ENCODE measurements at places on chromosomes 12 and 14.
A peak's percentile ranks its signal among the peaks of the same experiment; 100 is the strongest.

DNA sequence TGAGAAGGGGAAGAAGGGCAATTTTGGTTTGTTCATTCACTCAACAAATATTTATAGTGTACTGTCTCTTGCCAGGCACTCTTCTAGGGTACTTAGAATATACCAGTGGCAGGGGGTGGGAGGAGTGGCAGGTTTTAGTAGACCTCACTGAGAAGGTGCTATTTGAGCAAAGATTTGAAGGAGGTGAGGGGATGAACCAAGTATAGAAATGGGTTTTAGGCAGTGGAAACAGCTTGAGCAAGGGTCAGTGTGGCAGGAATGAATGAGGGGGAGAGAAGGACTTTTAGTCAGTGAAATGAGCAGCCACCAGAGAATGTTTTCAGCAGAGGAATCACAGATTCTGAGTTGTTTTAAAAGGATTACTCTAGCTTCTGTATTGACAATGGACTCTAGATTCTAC lies 2.3 kb downstream of the PRIM1 start:
- no peak for DNase-seq

GRCh38 chr14:65639216-65639615 lies 226.7 kb downstream of the FUT8 start:
- DNase-seq: no peak

DNA sequence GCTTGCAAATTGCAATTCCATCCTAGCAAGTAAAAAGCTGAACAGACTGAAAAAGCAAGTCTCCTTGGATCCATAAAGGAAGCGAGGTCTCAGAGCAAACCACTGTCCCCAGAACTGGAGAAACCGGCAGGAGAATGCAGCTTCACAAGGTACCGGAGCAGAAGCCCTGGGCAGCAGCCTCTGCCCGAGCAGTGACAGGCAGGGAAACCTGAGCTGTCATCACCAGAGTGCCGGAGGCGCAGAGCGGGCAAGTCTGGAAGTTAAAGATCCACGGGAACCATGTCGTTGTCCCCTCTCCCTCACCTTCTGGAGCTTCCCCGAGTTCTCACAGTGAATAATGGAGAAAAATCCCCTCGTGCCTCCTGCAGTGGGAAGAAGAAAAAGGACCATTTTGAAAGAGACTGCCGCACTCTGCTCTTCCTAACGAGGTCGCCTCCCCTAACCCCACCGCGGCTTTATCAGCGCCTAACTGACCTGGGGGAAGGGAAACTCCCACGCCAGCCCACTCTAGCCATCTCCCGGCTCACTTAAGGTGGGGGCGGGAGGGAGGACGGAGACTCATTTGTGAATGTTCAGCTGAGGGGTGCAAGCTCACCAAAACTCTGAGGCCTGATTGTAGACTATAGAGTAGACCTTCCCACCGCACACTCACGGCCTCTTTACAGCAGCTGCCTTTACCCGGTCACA lies 27.8 kb downstream of the FBXL14 start:
- no peak for DNase-seq

- DNase-seq: no peak
These were observed 24.9 kb upstream of the C12orf76 start for GRCh38 chr12:110073049-110073831.

DNA sequence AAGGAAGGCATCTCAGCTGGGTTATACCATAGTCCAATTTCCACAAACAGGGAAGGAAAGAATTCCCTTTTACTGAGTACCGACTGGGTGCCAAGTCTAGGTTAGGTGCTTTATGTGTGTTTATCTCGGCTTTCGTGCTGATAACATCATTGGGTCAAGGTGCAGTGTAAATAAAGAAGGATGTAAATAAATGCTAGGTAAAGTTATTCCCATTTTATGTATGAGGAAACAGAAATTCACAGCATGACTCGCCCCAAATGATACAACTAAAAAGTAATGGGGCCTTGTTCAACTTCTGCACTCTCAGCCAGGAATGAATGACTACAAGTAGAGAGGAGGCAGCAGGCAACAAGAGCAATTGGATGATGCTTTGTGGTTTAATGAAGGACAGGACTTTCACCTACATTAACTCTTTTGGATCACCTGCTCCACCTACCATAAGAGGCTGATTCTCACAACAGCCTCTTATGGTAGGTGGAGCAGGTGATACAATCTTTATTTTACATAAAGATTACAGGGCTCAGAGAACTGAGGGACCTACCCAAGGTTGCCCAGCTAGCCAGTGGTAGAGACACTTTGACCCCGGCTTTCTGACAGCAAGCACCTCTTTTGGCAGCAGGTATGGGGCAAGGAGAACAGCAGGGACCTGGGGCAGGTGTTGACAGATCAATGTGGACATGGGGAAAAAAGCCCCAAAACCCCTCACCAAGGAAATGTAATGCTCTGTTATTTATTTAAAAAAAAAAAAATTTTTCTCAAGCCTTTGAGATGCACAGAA lies 213.4 kb upstream of the NUDT4 start:
- no peak for DNase-seq

DNA sequence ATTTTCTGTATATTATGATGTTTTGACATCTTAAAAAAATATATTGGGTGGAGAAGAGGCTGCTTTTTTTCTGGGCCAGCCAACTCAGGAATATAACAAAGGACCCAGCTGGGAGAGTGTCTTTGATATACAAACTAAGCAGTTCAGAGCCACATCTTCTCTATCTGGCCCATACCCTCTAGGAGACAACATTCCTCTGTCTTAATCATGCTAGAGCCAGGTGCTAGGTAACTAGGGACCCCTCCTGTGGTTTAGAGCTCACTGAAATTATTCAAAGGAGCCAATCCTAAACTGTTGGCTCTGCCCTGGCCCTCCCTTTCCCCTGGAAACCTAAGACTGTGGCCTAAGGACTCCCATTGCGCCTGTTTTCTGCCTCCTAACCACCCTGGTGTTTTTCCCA lies 193.1 kb upstream of the DIO2 start:
- DNase-seq: peak; percentile 18

DNA sequence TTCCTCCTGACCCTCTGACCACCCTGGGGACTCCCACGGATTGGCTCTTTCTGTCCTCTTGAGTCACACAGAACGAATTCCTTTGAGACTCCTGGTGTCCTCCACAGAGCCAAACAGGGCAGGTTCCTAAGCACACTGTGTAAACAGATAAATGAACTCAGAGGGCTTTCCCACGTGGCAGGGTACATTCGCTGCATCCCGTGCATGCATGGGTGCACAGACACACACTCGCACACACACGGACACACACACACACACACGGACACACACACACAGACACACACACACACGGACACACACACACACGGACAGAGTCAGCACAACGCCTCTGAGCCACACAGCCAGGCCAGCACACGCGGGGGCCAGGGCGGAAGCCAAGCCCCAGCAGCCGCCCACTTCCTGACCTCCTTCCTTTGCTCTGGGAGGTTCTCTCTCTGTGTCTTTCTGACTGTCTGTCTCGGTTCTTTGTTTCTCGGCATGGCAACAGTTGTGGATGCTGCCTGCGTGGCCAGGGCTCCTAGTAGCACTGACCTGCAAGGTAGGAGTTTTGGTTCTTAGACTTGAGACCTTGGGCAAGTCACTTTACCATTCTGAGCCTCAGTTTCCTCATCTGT lies 706 bp downstream of the CRACR2A start:
- DNase-seq: no peak

- DNase-seq: no peak
These were observed 274.2 kb downstream of the SSPN start for GRCh38 chr12:26469421-26470180.

GRCh38 chr12:45850302-45850701 lies 120.8 kb downstream of the ARID2 start:
- no peak for DNase-seq

GRCh38 chr12:88546226-88546625 lies 34.0 kb downstream of the KITLG start:
- DNase-seq: no peak

DNA sequence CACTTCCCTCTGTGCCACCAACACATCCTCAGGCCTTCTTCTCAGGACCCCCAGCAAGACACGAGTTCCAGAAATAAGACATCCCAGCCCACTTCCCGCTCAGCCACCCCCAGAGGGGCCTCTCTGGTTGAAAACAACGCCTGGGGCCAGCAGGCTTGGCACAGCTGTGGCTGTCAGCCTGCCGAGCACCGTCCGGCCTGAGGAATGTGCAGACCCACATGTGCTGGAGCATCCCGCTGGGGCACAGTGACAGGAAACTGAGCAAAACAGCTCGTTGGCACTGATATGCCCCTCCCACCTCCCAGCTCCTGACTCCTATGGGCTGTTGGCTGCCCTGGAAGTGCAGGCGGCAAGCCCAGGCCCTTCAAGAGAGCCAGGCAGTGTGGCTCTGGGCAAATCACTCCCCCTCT lies 1.4 kb downstream of the SYNE3 start:
- no peak for DNase-seq

DNA sequence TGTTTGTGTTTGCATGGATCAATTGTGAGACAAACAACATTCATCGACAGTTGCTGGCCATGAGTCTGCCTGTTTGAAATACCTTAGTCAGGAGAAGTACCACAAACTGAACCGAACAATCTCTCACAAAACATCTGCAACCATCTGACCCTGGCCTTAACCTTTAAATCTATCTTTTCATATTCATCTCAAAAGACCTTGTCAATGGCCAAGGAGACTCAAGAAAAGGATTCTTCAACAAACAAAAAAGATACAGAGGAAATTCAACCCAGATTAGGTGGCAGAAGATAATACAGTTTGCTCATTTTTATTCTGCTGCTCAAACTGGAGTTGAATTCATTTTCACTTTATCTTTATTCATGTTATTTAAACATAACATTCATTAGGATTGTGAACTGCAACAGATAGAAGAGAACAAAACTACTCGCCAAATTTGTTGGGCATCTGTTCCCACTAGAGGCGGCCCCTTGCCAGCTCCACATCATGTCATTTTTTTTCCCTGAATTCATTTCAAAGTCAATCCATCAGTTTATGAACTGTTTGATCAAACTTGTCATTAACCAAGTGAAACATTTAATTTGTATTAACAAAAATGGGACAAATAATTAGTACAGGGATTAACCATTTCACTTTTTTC lies 152.3 kb upstream of the OTX2 start:
- no peak for DNase-seq

DNA sequence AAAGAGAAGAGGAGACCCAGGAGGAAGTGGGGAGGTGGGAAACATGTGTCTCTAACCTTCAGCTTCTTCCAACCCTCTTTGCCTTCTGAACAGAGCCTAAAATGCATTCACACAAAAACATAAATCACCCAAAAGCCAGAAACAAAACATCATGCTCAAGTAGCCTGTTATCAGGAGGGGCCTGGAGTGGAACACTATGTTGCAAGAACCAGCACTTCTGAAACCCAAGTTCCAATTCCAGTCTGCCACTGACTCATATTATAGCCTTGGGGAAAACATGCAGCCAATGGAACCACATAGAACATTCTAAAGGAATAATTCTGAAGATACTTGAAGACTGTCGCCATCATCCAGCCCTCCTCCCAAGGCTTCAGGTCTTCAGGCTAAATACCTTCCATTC lies 169.8 kb upstream of the PLXNC1 start:
- DNase-seq: no peak

GRCh38 chr14:60642270-60643140 lies 6.8 kb downstream of the SIX1 start:
- DNase-seq: no peak

- peak; percentile 31 for DNase-seq
These were observed at the start of gene HPD for GRCh38 chr12:121858662-121859572. HPD (minus strand) TSS chr12:121858859; CDS start chr12:121858823, 36 bp downstream.

- no peak for DNase-seq
These were observed 17.8 kb downstream of the SLC38A2 start for GRCh38 chr12:46354802-46355199.

- no peak for DNase-seq
These were observed 292.6 kb downstream of the TTC8 start for GRCh38 chr14:89117012-89117411.

DNA sequence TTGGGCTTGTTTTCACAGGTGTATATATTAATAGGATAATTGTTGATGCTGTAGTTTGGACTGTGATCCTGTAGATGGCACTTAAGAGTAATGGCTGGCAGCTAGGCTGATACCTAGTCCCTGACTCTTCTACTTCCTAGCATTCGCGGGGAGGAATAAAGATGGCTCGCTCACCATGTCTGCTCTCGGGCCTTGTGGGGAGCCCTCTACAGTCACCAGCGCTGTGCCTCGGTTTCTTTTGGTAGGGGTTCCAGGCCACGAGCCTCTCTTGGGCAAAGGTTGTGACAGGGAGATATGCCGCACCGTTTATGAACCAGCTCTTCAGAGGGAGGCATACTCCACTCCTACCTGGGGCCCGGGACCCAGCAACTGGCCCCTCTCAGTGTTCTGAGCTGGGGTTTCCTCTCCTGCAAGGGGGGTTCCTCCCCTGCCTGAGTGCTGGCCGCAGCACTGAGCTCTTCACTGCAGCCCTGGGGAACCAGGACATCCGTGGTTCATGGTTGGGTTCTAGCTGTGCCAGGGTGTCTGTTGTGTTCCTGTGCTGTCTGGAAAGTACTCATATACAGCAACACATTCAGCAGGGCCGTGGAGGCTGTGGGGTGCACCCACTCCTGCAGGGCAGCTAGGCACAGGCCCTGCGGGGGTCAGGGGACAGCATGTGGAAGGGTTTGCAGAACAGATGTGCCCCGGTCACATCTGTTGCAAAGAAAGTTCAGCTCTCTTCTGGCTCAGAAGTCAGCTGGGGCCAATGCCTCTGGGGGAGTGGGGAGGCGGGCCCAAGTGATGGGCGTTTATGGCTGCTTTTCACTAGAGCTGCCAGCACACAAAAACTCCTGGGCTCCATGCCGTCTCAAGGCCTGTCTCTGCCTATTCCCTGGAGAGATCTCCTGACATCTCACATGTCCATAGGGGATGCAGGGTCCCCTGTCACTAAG lies 147.9 kb downstream of the PPFIA2 start:
- no peak for DNase-seq

- no peak for DNase-seq
These were observed 12.8 kb downstream of the BDKRB2 start for GRCh38 chr14:96217376-96217913.

DNA sequence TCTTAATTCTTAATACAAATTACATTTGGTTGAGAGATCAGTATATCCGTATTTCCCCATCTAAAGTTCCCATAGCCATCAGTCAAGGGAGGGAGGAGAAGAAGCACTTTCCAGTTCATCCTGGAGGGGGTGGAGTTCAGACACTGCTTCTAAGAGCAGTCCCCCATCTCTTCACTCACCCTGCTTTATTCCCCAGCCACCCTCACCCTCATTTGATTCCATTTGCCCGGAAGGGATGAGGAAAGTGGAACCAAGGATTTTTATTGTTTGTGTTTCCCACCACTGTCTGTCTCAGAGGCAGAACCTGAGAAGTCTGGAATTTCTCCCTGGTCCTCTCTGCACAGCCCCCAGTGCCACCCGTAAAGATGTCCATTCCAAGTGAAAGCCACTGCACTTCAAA lies 134.2 kb upstream of the HIF1A start:
- DNase-seq: no peak

- DNase-seq: no peak
These were observed 16.1 kb downstream of the UBC start for GRCh38 chr12:124898200-124898922.

- no peak for DNase-seq
These were observed 123.2 kb downstream of the FBXL14 start for GRCh38 chr12:1471224-1471623.

DNA sequence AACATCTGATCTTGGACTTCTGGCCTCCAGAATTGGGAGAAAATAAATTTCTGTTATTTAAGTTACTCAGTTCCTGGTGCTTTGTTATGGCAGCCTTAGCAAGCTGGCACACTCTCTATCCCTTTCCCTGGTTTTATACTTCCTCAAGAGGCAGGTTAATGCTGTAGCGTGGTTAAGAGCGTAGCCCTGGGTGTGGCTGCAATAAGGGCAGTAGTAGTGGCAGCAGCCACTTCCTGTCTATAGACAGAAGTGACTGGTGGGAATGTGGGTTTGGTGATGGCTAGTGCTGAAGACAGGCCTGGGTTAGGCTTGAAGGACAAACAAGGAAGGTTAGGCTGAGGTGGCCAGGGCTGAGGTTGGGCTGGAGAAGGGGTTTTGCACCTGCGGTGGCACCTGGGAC lies 3.6 kb upstream of the LGALS3 start:
- DNase-seq: no peak
